ENCODE measurements at places on chromosomes 13 and 19.

- no peak for DNase-seq
Observed at GRCh38 chr13:27965740-27966640, 3.1 kb downstream of the CDX2 start.

DNA sequence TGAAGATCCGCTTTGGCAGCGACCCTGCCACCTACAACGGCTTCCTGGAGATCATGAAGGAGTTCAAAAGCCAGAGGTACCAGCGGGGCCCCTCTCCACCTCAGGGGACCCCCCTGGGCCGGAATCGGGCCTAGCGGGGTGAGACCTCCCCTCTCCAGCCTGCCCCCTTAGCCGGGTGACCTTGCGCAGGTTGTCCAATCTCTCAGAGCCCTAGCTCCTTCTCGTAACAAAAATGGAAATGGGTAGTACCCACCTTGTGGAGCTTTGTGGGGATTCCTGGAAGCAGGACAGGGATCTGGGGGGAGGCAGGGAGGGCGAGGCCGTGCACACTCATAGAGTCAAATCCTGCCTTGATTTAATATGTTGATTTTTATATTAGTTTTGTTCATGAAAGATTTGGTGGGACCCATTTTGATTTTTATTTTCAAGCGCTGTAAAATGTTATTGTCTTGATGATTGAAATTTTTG lies 658 bp downstream of the SIN3B start:
- DNase-seq = no peak

DNA sequence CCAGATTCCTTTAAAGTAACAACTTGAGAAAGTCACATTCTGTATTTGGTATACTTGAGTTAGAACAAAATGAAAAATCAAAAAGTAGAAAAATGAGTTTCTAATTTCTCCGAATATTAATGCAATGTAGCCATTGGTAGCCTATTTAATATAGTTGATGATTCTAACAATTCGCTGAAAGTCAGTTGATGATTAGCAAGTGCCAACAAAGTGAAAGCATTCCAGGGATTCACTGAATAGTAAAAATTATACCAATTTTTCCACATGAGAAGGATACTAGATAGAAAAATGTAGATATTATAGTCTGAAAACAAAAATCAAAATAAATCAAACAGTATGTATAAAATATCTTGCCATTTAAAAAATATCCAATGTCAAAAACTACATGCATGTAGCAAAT lies 117.2 kb downstream of the FREM2 start:
- DNase-seq = no peak

GRCh38 chr13:95100525-95101433 lies 200.5 kb downstream of the ABCC4 start:
- no peak for DNase-seq
